ENCODE measurements at places on chromosomes 16 and 17. TPM values are rescaled to one million over a fixed set of nuclear protein-coding genes. Genes with fewer than 3 reads are reported as not detected.
A peak's percentile ranks its signal among the peaks of the same experiment; 100 is the strongest.

DNA sequence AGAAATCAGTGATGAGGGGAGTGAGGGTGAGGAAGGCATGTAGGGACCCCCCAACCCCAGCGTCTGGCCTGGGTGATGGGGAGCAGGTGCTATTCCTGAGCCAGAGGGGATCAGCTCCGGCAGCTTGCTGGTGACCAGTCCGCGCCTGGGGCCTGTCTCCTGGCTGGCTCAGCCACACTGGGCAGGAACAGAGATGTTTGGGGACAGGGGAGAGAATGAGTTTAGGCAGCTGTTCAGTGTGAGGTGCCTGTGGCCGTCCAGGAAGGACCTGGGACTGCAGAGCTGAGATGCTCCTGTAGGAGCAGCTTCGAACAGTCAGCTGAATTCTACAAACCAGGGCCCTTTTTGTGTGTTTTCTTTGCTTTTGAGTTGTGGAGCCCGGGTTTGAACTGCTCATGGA, 23.2 kb upstream of the SPNS2 start:
- no peak overlapping the region for H3K4me3 ChIP-seq
- no peak for DNase-seq
- H3K4me1 ChIP-seq: peaks cover 58% of the 10 kb centered on the region
- H3K27me3 ChIP-seq: no peaks in the 10 kb centered on the region

The MED13 gene
- total RNA-seq: 49.4 TPM

GRCh38 chr17:32136856-32137255, 5.4 kb upstream of the RHOT1 start:
- no peak for DNase-seq
- no peak overlapping the region for H3K4me3 ChIP-seq
- no peaks in the 10 kb centered on the region for H3K4me1 ChIP-seq
- H3K36me3 ChIP-seq: no peaks in the 10 kb centered on the region

The CARD14 gene
- total RNA-seq: 16.5 TPM

DNA sequence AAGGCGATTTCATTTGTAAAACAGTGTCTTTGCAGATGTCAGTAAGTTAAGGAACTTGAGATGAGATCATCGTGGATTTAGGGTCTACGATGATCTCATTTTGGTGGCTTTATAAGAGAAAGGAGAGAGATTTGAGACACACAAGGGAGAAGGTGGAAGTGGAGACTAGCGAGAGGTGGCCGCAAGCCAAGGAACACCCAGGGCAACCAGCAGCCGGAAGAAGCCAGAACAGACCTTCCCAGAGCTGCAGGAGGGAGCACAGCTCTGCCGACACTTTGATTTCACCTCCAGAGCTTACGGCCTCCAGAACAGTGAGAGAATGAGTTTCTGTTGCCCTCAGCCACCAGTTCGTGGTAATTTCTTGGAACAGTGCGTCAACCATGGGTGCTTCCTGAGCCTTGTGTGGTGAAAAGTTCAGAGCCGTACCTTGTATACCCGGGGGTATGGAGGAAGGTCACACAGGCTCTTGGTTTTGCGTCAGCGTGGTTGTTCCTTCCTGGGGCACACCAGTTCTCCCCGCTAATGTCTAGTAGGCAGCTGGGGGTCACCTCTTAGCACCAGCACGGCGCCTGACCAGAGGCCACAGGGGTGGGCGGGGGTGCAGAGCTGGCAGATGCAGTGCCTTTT, 12.9 kb upstream of the SEC14L1 start:
- 0 out of 2 replicates have a peak overlapping the region, but pooled peaks have one; percentile 34 for H3K27ac ChIP-seq
- H3K4me3 ChIP-seq: no peak overlapping the region
- peaks cover 52% of the 10 kb centered on the region for H3K4me1 ChIP-seq

The CENPN gene
- total RNA-seq: 68.9 TPM

The KRT40 gene
- total RNA-seq: not detected

GRCh38 chr16:6132121-6132520, 1034.5 kb upstream of the EEF2KMT start:
- H3K36me3 ChIP-seq: no peaks in the 10 kb centered on the region
- H3K4me3 ChIP-seq: no peak overlapping the region
- H3K4me1 ChIP-seq: no peaks in the 10 kb centered on the region
- peaks cover 30% of the 10 kb centered on the region for H3K27me3 ChIP-seq
- H3K27ac ChIP-seq: no peak overlapping the region

GRCh38 chr17:19939993-19940721, 37.5 kb downstream of the AKAP10 start:
- H3K27me3 ChIP-seq: no peaks in the 10 kb centered on the region
- no peak for DNase-seq
- H3K27ac ChIP-seq: 0 out of 2 replicates have a peak overlapping the region, but pooled peaks have one; percentile 29
- no peak overlapping the region for H3K4me3 ChIP-seq

- H3K4me3 ChIP-seq: no peak overlapping the region
- H3K36me3 ChIP-seq: no peaks in the 10 kb centered on the region
- no peak overlapping the region for H3K27ac ChIP-seq
- peaks cover 72% of the 10 kb centered on the region for H3K27me3 ChIP-seq
- DNase-seq: no peak
Observed at GRCh38 chr17:34623856-34624766, 44.7 kb downstream of the TMEM132E start.

The IGFBP4 gene
- total RNA-seq: 138 TPM

DNA sequence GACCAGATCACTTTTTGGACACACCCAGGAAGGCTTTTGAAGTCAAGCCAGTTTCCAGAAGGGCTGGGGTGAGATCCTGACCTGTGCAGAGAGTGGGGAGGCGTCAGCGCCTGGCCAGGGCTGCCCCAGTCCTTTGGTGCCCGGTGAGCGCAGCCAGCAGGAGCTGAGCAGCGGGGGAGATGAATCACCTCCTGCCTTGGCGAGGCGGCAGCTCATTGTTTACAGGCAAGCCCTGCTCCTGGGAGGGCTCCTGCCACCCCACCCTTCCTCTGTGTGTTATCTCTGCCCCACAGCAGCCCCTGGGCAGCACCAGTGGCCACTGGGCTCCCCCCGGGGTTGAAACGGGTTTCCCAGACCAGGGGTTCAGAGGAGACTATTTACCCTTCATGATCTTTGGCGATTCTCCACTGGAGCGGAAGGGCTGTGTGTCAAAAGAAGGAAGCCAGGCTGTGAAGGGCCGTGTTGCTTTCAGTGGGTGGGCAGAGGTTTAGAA, 14.1 kb upstream of the ITGB4 start:
- H3K27ac ChIP-seq: peak overlapping the region; percentile 71
- H3K4me1 ChIP-seq: peaks cover 35% of the 10 kb centered on the region
- peak; percentile 95 for DNase-seq
- no peaks in the 10 kb centered on the region for H3K27me3 ChIP-seq

The ASGR1 gene
- total RNA-seq: 3.5 TPM

DNA sequence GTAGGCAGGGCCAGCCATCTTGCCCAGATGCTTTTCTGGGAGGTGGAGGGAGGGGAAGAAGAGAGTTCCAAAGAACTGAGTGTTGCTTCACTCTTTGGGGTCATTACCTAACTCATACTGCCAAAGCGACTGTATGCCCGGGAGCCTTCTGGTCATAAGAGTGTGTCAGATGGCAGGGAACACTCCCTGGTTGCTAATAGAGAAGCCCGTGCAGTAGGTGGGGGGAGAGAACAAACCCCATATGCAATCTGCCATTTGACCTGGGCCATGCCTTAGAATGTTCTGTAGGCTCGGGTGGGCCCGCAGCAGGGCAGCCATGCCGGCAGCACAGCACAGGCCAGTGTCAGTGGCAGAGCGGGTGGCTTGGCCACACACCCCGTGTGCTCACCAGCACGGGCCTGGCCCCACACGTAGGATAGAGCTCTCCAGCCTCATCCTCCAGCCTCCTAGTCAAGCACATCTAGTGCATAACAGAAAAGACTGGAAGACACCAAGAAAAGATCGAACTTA, 120.5 kb downstream of the SOCS1 start:
- peaks cover 64% of the 10 kb centered on the region for H3K4me1 ChIP-seq
- H3K36me3 ChIP-seq: no peaks in the 10 kb centered on the region
- peak; percentile 11 for DNase-seq
- no peaks in the 10 kb centered on the region for H3K27me3 ChIP-seq
- no peak overlapping the region for H3K4me3 ChIP-seq
- no peak overlapping the region for H3K27ac ChIP-seq

GRCh38 chr17:41419716-41420115, 4.7 kb downstream of the KRT37 start:
- H3K36me3 ChIP-seq: no peaks in the 10 kb centered on the region
- peaks cover 69% of the 10 kb centered on the region for H3K4me1 ChIP-seq
- 0 out of 2 replicates have a peak overlapping the region, but pooled peaks have one; percentile 89 for H3K27ac ChIP-seq
- no peak for DNase-seq

DNA sequence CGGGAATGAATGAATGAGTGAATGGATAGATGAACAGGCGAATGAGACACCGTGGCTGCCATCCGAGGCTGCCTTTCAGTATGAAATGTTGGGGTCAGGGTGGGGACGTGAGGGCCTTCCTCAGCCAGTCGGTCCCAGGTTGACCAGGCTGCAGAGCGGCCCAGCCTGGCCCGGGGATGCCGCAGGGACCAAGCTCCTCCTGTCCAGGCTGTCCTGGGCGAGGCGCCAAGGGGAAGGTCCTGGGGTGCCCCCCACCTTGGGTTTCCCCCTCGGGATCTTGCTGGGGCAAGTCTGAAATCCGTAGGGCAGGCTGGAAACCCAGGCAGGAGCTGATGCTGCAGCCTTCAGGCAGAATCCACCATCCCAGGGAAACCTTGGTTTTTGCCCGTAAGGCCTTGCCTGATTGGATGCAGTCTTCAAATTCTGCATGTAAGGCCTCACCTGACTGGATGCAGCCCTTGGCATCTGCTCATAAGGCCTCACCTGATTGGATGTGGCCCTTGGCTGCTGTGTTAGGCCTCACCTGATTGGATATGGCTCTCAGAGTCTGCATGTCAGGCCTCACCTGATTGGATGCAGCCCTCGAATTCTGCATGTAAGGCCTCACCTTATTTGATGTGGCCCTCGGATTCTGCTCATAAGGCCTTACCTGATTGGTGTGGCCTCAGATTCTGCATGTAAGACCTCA, 61.7 kb upstream of the ZNF469 start:
- no peak for DNase-seq
- H3K27ac ChIP-seq: no peak overlapping the region
- no peaks in the 10 kb centered on the region for H3K36me3 ChIP-seq
- no peak overlapping the region for H3K4me3 ChIP-seq
- no peaks in the 10 kb centered on the region for H3K27me3 ChIP-seq
